ENCODE measurements at places on chromosomes 3 and 15. TPM values are rescaled to one million over a fixed set of nuclear protein-coding genes. Genes with fewer than 3 reads are reported as not detected.

B3GALNT1 gene
- total RNA-seq, result 13.1 TPM

GOLGA8G gene
- total RNA-seq, result not detected

MRPL46 gene
- total RNA-seq, result 13.7 TPM

DALRD3 gene
- total RNA-seq, result 70.2 TPM

MUC13 gene
- not detected for total RNA-seq

DLEC1 gene
- under 0.01 TPM for total RNA-seq

C3orf49 gene
- not detected for total RNA-seq

ERICH6 gene
- total RNA-seq, result under 0.01 TPM

SUCNR1 gene
- under 0.01 TPM for total RNA-seq

SPPL2A gene
- total RNA-seq, result 97.6 TPM

PLOD2 gene
- 114 TPM for total RNA-seq

USP3 gene
- 55.5 TPM for total RNA-seq

GOLGA6L7 gene
- total RNA-seq, result not detected

CCR8 gene
- not detected for total RNA-seq

ZNF660 gene
- total RNA-seq, result 3.3 TPM

C15orf62 gene
- under 0.01 TPM for total RNA-seq

CLDN16 gene
- total RNA-seq, result under 0.01 TPM

AGBL1 gene
- not detected for total RNA-seq

PAK2 gene
- total RNA-seq, result 37.5 TPM

PLCH1 gene
- under 0.01 TPM for total RNA-seq

EBLN2 gene
- total RNA-seq, result 3.0 TPM

NAA80 gene
- 3.8 TPM for total RNA-seq

CCDC39 gene
- total RNA-seq, result under 0.01 TPM

GABRG3 gene
- total RNA-seq, result not detected

PP2D1 gene
- not detected for total RNA-seq

DAPK2 gene
- total RNA-seq, result 14.4 TPM

IGDCC3 gene
- not detected for total RNA-seq

IGSF10 gene
- 45.9 TPM for total RNA-seq

DNAJA4 gene
- total RNA-seq, result 7.9 TPM

ITGB5 gene
- 135 TPM for total RNA-seq

SOX14 gene
- not detected for total RNA-seq

MCF2L2 gene
- total RNA-seq, result under 0.01 TPM

GPR149 gene
- not detected for total RNA-seq

A4GNT gene
- not detected for total RNA-seq

TM4SF4 gene
- total RNA-seq, result 0.26 TPM

UBR1 gene
- 45.6 TPM for total RNA-seq

SUMF1 gene
- total RNA-seq, result 50.0 TPM

CPN2 gene
- not detected for total RNA-seq

MOBP gene
- total RNA-seq, result not detected

CCR5 gene
- total RNA-seq, result under 0.01 TPM

ZWILCH gene
- 11.6 TPM for total RNA-seq

GUCA1C gene
- total RNA-seq, result not detected

Data from fibroblast of lung (primary cell).